ENCODE measurements at places on chromosomes 6 and 20.

DNA sequence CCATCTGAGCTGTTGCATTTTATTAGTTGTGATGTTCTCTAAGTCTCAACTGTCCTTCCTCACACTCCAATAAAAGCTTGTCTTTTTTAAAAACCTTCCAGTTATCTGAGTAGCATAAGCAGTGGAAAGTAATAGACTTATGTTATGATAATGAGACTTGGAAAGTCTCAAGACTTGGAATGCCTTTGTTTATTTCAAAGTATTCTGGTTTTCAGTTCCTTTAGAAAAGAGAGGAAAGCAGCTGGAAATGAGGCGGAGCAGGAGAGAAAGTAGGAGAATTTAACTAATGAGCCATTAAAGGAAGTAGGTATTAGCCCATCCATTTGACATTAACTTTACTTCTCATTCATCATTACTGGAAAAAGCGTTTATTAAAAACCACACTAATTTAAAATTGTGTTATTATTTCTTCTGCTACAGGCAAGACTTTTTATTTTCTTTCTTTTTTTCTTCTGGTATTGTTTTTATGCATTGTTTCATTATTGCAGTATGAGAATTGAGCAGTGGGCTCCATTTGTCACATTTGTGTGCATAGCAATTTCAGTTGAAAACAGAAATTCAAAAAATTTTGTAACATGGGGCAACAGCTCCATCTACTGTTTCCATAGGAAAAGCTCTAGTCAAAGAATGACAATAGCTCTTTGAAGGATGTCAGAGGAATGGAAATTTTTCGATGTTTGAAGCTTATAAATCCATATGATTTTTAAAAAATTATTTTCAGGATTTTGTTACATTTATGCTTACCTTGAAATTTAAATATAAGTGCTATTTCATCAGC is 194.8 kb downstream of the COL9A1 start:
- no peak for DNase-seq

- no peak for DNase-seq
These were observed 29.8 kb downstream of the KCNS1 start for GRCh38 chr20:45070932-45071632.

DNA sequence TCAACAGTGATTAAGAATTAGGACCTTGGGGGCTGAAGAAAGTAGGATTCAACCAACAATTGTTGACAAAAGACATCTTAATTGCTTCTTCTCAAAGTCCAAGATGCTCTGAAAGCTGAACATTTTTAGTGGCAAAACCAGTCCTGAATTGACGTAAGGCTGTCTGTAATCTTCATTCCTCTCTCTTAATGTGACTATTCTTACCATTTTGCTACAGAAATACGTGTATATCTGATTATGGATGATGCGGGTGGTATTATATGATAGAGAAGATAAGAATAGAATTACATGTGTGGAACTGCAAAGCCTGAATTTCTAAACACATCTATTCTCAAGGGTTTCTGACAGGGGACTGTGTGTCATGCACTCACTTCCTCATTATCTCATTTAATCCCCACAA is 130.3 kb upstream of the SASH1 start:
- no peak for DNase-seq

DNA sequence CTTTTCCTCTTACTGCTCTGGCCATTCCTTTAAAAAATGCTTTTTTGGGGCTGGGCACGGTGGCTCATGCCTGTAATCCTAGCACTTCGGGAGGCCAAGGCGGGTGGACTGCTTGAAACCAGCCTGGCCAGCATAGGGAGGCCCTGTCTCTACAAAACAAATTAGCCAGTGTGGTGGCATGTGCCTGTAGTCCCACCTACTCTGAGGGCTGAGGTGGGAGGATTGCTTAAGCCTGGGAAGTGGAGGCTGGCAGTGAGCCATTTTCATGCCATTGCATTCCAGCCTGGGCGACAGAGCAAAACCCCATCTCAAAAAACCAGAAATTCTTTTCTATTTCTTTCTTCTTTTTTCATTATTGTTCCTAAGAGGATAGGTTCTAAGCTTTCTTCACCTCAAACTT is 36.9 kb upstream of the RNF144B start:
- DNase-seq = no peak

- no peak for DNase-seq
These were observed 30.9 kb upstream of the EDN3 start for GRCh38 chr20:59269411-59270025.
